ENCODE measurements at places on chromosomes 6 and 20.
A peak's percentile ranks its signal among the peaks of the same experiment; 100 is the strongest.

DNA sequence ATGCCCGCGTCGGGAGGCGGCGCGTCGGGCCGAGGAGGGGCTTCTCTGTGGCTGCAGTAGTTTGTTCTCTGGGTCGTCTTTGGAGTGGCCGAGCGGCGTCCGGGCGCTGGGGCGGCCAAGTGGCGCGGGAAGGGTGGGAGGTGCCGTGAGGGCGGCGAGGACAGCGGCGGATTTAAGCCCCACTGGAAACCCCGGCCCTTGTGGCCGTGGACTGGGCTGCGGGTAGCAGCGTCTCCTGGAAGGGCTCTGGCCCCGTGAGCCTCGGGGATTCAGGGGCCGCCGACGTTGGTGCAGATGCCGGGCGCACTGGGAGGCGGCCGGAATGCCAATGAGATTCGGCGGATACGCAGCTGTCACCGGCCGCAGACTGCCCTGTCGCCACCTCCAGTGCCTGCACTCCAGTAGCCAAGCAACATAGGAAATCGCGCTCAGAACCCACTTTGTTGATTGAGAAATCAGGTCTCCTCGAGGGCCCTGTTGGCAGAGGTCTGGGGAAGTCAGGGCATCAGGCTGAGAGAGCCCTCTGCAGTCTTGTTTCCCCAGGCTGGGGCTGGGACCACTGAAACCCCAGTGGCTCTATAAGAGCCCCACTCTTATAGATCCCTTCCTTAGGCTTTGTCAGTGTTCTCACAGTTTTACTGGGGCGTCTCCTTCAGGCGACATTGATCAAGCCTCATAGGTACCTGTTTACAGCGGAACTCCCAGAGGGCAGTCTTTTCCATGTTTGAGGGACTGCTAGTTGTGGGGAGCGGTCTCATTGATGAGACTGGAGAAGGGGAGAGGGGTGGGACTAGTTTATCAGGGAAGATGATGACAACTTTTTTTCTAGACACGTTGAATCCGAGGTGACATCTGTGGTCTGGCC is 642 bp downstream of the GZF1 start:
- no peak for DNase-seq

- DNase-seq, result peak; percentile 2
These were observed 6.6 kb upstream of the CCR6 start for GRCh38 chr6:167116109-167116837.

GRCh38 chr6:4474810-4475209 is 301.4 kb upstream of the CDYL start:
- no peak for DNase-seq

DNA sequence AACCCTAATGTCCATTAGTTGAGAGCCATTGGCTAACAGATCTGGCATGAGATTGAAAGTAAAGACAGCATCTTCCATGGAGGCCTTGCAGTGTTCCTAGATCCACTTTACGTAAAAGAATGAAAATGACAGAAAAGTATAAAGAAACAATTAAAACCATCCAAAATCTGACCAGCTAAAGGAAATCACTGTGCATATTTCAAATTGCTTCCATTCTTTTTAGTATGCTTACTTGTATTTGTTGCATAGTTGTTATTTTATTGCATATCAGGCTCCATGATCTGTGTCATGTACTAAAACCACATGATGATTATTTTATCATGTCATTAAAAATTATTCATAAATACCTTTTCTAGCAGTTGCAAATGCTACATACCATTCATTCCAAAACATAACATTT is 67.9 kb downstream of the GCLC start:
- DNase-seq, result no peak

GRCh38 chr20:57317316-57317788 is 12.3 kb upstream of the SPO11 start:
- no peak for DNase-seq

All from fibroblast of mammary gland (primary cell).